Midbrain (tissue), 1 donor: ENCODE measurements at places on chromosomes 2 and 18.

DNA sequence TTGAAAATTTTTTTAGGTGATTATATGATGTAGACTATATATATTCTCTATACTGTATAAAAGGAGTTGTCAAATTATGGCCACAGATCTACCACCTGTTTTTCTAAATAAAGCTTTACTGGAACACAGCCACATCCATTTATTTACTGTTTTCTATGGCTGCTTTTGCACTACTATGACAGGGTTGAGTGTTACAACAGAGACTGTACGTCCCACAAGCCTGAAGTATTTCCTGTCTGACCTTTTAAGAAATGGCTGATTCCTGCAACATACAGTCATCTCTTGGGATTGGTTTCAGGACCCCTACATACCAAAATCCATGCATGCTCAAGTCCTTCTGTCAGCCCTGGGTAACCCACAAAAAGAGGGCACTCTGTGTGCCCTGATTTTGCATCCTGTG, 508.3 kb downstream of the TSN start:
- no peak for DNase-seq

GRCh38 chr2:138707392-138708074, 72.7 kb downstream of the NXPH2 start:
- DNase-seq = no peak

GRCh38 chr2:187586011-187586641, 31.9 kb upstream of the TFPI start:
- no peak for DNase-seq

GRCh38 chr2:227456772-227457171, 15.2 kb upstream of the AGFG1 start:
- DNase-seq = no peak

DNA sequence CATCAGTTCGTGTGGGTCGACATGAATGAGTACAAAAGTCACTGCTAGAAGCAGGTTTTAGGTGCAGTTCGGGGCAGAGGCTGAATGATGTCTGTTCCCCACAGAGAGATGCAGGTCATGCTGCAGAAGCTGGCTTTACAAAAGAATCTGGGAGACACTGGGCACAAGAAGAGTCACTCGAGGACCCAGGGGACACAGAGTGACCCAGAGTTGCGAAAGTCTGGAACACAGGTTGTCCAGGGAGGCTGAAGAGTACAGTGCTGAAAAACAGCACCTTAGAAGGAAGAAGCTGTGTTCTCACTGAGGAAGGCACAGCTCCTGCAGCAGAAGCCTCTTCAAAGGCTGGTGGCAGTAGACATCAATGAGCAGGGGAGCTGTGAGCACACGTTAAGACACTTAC, 14.8 kb downstream of the CACNB4 start:
- no peak for DNase-seq

- no peak for DNase-seq
Observed at GRCh38 chr2:227703280-227703732, 14.5 kb downstream of the SLC19A3 start.

GRCh38 chr2:38601463-38602135, 1.1 kb downstream of the HNRNPLL start:
- DNase-seq = peak; percentile 35

- DNase-seq = no peak
Observed at GRCh38 chr2:20868377-20868776, 45.5 kb upstream of the LDAH start.
